Fibroblast of the aortic adventitia (primary cell): ENCODE measurements at places on chromosomes 1 and 21.
A peak's percentile ranks its signal among the peaks of the same experiment; 100 is the strongest.

- DNase-seq = peak; percentile 67
Measured at GRCh38 chr21:35614396-35614921, 445.9 kb downstream of the SETD4 start.

- DNase-seq = no peak
Measured at GRCh38 chr1:44103270-44104131, 15.1 kb upstream of the KLF17 start.

DNA sequence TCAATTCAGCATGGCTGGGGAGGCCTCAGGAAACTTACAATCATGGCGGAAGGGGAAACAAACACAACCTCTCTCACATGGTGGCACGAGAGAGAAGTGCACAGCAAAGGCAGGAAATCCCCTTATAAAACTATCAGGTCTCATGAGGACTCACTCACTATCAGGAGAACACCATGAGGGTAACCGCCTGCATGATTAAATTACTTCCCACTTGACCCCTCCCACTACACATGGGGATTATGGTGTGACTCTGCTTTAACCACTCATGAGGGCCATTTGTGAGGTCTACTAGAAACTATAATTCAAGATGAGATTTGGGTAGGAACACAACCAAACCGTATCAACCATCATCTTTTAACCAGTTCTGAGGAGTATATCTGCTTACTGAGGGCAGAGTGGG lies 387.4 kb upstream of the NFIA start:
- DNase-seq = no peak

GRCh38 chr1:77319036-77319705 lies 37.4 kb downstream of the AK5 start:
- DNase-seq = no peak

GRCh38 chr1:9400425-9401079 lies 107.9 kb downstream of the SPSB1 start:
- DNase-seq = no peak

- no peak for DNase-seq
Measured at GRCh38 chr1:160522136-160522535, 919 bp downstream of the SLAMF6 start.

DNA sequence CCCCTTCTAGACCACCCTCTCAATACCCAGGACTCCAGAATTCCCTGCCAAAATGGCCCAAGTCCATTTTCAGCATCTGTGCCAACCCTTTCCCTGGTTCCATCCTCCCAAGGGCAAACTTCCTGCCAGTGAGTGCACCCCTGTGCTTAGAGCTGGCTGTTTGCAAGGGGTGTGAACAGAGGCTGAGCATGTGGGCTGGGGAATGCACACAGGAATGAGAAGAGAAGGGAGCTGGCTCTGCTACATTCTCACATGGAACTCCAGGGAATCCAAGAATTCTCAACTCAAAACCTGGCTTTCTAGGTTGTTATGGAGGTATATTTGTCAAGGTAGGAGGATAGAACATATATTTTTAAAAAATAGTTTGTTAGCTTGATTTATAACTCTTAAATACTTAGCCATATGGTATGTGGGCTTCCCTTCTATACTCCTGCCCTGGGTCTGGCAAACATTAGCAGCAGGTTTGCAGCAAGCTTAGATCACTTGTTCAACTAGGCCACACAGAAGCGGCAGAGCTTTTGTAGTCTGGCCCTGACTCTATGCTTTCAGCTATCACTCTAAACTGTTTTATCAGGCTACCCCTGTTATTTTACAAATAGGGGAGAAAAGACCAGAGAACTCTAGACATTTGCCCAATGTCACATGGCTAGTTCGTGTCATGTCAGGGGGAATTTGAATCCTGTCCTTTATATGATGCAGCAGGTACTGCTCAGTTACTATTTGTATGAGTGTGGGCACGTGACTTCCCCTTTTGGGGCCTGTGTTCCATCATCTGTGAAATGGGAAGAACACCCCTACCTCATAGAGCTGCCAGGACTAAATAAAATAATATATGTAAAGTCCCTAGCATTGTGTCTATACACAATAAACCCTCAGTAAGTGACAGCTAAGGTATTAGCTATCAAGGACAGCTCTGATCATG lies 8.1 kb upstream of the STMN1 start:
- DNase-seq = no peak

DNA sequence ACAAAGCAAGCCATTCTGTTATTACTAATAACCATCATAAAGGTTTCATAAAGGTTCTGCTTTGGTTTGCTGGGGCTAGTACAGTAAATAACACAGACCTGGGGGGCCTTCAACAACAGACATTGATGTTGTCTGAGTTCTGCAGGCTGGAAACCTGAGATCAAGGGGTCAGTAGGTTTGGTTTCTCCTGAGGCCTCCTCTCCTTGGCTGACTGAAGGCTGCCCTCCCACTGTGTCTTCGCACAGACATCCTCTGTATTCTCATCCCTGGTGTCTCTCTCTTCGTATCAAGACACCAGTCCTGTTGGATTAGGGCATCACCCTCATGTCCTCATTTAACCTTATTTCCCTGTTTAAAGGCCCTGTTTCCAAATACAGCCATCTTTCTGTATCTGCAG lies 37.3 kb downstream of the HUNK start:
- DNase-seq = no peak

- no peak for DNase-seq
Measured at GRCh38 chr1:184896000-184896399, 78.3 kb downstream of the NIBAN1 start.
